ENCODE measurements at places on chromosomes 5 and 9.

DNA sequence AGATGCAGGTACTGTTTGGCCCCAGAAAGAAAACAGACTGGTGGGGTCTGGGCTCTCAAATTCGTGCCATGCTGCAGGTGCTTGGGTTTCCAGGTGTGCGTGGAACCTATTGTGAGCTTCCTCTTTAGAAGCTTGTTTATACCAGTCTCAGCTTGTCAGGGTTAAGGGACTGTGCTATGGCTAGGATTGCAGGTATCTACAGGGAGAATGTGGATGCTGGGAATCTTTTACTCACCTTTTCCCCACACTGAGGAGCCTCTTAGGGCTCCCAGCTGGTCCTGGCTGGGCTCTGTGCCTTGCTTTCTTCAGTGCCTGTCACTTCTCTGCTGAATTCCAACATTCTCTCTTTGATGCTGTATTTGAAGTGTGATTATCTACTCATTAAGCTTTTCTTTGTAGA lies 111.8 kb downstream of the WDR70 start:
- no peak for DNase-seq

GRCh38 chr5:157994906-157995519 lies 136.1 kb upstream of the CLINT1 start:
- DNase-seq, result peak; percentile 65

GRCh38 chr5:58383448-58383847 lies 76.4 kb downstream of the PLK2 start:
- DNase-seq, result no peak

DNA sequence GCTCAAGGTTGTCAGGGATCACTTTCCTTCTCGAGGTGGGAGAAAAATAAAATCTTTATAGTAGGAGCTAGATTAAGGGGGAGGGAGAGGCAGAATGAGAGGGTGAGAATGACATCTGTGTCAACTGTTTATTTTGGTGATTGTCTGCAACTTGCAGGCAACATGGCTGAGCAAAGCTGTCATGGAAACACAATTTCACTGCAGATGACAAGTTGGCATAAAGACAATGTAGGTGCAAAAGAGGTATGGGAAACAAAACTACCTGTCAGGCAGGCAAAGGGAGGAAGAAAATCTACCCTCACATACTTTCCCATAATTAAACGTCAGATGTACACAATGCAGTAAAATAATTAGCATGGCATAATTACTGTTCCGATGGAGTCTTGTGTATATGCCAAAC lies 167.4 kb downstream of the SLIT3 start:
- DNase-seq, result no peak

DNA sequence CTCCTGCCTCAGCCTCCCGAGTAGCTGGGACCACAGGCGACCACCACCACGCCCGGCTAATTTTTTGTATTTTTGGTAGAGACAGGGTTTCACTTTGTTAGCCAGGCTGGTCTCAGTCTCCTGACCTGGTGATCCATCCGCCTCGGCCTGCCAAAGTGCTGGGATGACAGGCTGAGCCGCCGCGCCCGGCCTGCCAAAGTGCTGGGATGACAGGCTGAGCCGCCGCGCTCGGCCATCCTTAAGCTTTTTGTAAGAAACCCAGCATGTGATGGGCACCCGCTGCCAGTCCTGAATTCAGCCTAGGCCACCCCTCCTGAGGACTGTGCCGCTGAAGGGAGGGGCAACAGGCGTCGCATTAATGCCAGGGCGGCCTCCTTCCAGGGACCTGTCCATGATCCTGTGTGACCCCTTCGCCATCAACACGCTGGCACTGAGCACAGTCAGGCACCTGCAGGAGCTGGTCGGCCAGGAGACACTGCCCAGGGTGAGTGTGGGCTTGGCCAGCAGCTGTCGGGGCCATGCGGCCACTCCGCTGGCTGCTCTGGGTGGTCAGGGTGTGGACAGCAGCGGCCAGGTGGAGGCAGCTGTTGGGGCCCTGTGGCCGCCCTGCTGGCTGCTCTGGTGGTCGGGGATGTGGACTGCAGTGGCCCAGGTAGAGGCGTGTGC lies 10.5 kb downstream of the NELFB start:
- DNase-seq, result no peak

- DNase-seq, result no peak
Observed at GRCh38 chr9:113484258-113484730, 20.8 kb downstream of the RGS3 start.

DNA sequence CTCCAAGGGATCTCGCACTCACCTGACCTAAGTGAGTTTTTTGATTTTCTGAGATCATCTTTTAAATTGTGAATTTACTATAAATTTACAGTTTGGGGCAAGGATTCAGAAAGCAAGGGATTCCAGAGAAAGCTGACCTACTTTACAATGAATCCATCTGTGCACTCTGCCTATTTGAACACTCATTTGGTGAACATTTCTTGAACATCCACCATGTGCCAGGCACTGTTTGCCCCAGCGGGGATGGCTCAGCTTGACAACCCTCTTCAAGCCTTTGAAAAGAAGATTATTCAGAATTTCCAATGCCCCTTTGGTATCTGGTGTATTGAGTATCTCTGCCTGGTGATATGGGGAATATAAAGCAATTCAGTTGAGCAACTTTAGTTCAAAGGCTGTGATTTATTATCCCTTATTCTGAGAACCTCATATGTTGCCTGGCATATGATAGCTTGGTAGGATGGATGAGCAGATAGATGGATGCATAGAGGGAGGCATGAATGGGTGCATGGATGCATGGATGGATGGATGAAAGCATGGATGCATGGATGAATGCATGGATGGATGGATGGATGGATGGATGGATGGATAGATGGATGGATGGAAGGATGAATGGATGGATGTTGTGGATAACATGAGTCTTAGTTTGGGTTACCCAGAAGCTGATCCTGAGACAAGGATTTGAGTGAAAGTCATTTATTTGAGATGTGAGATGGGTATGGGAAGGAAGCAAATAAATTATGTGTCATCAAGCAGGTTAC lies 149.7 kb upstream of the ZNF366 start:
- no peak for DNase-seq

- DNase-seq, result peak; percentile 97
Observed at GRCh38 chr5:177497292-177498012, at the start of gene PDLIM7. Gene PDLIM7, minus strand, starts transcription at chr5:177497604. Its CDS starts 1,092 bp downstream, at chr5:177496512.

DNA sequence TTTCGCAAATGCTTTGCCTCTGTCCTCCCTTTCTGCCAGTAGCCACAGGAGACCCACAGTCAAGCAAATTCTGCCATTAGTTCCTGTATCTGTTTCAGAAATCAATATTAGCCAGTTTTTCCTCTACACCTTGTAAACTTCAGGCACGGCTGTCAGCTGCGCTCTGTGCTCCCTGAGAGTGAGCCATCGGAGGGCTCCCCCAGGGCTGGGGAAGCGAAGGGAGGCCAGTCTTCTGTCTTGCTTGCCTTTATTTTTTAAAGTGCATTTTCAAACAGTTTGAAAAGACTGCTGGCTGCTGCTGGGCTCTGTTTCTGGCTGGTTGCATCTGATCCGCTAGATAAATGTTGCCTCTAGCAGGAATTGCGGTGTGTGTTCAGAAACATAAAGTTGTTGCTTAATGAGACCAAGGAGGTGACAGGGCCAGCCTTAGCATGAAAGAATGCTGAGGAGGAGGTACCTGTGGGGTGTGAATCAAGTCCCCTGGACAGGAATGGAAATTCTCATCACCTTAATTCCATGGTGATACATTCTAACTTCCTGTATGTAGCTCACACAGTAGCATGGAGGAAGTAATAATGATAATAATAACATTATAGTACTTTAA lies 421.7 kb upstream of the KIF2A start:
- DNase-seq, result no peak

- peak; percentile 96 for DNase-seq
Observed at GRCh38 chr9:134545543-134546245, 95.9 kb upstream of the COL5A1 start.
